Sigmoid colon (tissue), 7 donors: ENCODE measurements at places on chromosomes 3 and 15. TPM values are rescaled to one million over a fixed set of nuclear protein-coding genes. Genes with fewer than 3 reads are reported as not detected.
A peak's percentile ranks its signal among the peaks of the same experiment; 100 is the strongest.

The ACTR8 gene
- 20.7 TPM for total RNA-seq

DNA sequence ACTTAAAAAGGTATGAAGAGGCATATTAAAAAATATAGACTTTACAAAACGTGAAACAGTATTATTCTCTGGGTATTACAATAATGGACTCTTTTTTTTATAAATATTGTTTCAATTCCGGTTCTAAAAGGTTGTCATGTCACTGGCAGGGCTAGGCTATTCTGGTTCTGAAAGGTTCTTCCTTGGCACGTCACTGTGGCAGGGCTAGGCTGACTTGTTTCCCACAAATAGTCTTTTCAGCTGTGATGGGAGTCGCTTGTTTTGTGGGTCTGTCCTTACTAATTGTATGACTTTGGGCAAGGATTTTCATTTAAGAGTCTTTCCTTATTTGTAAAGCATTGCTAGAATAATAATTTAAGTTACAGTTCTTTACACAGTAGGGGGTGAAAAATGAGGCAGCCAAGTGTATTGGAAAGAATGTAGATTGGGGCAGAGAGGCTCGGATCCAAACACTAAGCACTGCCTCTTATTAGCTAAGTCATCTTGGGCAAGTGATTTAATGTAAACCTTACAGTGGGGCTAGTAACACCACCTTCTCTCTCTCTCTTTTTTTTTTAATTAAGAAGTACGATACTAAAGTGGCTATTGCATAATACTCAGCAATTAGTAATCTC is 12.4 kb upstream of the MELTF start:
- DNase-seq, result no peak
- no peaks in the 10 kb centered on the region for H3K36me3 ChIP-seq
- H3K4me3 ChIP-seq, result no peak overlapping the region
- no peak overlapping the region for H3K27ac ChIP-seq
- no peaks in the 10 kb centered on the region for H3K4me1 ChIP-seq
- H3K27me3 ChIP-seq, result no peaks in the 10 kb centered on the region

The SH2D7 gene
- not detected for total RNA-seq

- H3K4me1 ChIP-seq, result peaks cover 16% of the 10 kb centered on the region
- DNase-seq, result no peak
- H3K4me3 ChIP-seq, result peak overlapping the region; percentile 15
- no peaks in the 10 kb centered on the region for H3K27me3 ChIP-seq
Measured at GRCh38 chr3:107662586-107662985, 139.8 kb downstream of the BBX start.

GRCh38 chr15:27843146-27843545 is 256.0 kb downstream of the OCA2 start:
- H3K27ac ChIP-seq, result no peak overlapping the region
- no peak for DNase-seq
- H3K4me3 ChIP-seq, result no peak overlapping the region
- H3K27me3 ChIP-seq, result no peaks in the 10 kb centered on the region

GRCh38 chr15:47376190-47376589 is 341.1 kb upstream of the SEMA6D start:
- no peak for DNase-seq
- no peaks in the 10 kb centered on the region for H3K36me3 ChIP-seq
- no peaks in the 10 kb centered on the region for H3K4me1 ChIP-seq
- H3K4me3 ChIP-seq, result no peak overlapping the region
- no peaks in the 10 kb centered on the region for H3K27me3 ChIP-seq

GRCh38 chr3:171526146-171526545 is 65.9 kb upstream of the TNIK start:
- H3K36me3 ChIP-seq, result no peaks in the 10 kb centered on the region
- H3K27ac ChIP-seq, result no peak overlapping the region
- no peak for DNase-seq
- H3K27me3 ChIP-seq, result no peaks in the 10 kb centered on the region
